Activated CD8-positive, alpha-beta memory T cell treated with anti-CD3 and anti-CD28 coated beads, Interleukin-2, amount 10 ng/mL, durations not matched to agents 7 days and 5 days (primary cell): ENCODE measurements at places on chromosomes 5 and 9. TPM values are rescaled to one million over a fixed set of nuclear protein-coding genes. Genes with fewer than 3 reads are reported as not detected.

GRCh38 chr9:124329206-124329792, 71.5 kb downstream of the NEK6 start:
- no peak for DNase-seq

GRCh38 chr5:139969318-139969717, 73.8 kb downstream of the NRG2 start:
- DNase-seq, result no peak

- DNase-seq, result no peak
Observed at GRCh38 chr5:119473241-119473640, 20.9 kb downstream of the HSD17B4 start.

DNA sequence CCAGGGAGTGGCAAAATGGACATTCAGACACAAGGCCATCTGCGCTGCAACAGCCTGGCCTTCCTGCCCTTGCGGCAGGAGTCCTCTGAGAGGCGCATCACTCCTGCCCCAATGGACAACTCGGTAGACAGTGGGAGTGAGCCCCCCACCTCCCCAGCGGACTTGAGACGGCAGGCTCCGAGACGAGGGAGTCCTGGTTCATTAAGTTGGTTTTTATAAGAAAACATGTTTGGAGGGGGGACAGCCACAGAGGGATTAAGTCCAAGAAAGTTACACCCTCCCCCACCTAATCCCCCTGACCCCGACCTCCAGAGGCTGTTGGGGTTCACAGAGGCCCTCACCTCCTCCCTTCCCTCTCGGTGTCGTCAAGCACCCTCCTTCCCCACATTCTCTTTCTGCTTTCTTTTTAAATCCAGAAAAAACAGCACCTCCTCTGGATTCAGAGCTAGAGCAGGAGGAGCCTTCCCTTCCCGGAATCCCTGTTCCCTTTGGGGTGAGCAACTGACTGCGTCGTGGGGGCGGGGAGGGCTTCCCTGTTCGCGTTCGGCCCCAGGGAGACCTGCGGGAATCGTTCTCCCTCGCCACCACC, 1.8 kb upstream of the EGR1 start:
- no peak for DNase-seq

GRCh38 chr9:88983865-88984542, 7.3 kb upstream of the S1PR3 start:
- DNase-seq, result peak; percentile 19

- no peak for DNase-seq
Observed at GRCh38 chr9:89564346-89564878, 40.4 kb upstream of the GADD45G start.

DNA sequence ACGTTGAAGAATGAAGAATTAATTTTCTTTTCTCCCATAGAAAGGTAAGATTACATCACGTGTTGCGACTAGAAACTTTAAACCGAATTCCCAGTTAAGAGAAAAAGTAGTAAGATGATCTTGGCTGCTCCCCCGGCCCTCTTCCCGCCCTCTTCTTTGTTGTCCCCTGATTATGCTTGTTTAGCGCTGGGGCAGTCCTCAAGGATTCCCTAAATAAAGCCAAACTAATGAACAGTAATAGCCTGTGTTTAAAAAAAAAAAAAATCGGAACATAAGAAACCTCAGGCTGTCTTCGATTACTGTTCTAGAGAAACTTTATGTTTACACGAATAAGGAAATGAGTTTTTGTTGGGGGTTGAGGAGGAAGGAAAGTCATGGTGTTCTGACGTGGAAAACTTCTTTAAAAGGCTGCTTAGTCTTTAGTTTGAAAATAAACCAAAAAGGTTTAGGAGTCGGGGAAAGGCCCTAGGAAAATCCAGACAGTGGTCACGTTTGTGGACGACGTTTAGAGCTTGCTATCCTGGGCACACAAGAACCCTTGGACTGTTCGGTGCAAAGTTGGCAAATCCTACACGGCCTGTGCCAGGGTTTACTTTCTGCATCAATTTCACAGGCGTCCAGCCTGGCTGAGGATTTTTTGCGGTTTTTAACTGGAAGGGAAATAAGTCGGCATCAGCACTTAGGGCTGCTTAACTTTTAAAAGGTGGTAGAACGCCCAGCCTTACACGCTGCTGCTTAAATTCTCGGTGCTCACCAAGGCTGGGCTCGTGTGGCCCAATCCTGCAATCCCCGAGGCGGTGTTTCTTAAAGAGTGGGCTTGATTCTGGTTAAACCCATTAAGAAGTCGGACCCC, 1.1 kb upstream of the MAT2B start:
- DNase-seq, result peak; percentile 61

DNA sequence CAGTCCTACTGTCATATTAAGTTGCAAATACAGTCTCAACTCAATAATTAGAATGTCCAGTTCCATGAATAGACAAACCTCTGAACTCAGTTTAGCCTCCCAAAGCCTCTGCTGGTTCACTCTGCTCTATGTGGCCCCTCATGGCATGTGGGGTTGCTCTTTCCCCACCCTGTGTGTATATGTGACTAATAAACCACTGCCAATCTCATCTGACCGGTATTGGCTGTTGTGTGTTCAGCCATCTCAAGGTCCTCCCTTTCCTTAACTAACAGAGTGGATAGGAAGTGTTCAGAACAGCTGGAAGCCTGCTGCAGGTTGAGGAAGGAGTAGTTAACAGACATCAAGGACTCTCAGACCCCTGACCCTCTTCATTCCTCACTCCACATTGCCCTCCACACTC, 55.3 kb downstream of the IL33 start:
- DNase-seq, result no peak

GRCh38 chr5:139091439-139092156, 106.6 kb downstream of the SIL1 start:
- no peak for DNase-seq

DNA sequence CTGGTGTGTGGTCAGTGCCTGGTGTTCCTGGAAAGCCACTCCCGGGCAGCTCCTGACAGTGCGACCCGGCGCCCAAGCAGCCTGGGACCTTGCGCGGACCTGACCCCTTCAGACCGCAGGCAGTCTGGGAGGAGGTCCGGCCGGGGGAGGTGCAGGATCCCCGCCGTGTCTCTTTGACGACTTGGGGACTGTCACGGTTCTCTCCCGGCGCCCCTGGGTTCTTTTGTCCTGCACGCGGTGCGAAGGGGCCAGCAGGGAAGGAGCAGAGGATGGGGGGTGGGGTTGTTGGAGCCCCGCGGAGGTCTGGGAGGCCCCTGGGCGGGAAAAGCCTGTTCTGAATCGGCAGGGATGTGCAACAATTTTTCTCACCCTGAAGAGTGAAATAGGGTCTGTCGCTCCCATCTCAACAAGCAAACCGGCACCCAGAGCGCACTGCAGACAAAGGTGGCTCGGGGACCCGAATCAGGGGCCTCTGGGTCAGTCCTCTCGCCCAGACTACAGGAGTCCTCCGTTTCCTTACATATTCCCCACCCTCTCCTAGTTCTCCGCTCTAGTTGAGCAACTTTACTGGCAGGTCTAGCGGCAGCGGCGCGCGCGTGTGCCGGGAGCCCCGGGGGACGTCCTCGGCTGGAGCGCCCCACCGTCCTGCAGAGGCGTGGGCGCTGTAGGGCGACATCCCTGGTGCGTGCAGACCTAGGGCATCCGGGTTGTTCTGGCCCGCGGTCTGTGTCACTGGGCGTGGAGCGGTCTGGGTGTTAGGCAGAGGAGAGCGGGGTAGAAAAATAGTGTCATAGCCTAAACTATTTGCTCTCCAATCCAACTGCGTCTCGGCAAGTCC, 1.2 kb downstream of the VCAN start:
- DNase-seq, result peak; percentile 58

DNA sequence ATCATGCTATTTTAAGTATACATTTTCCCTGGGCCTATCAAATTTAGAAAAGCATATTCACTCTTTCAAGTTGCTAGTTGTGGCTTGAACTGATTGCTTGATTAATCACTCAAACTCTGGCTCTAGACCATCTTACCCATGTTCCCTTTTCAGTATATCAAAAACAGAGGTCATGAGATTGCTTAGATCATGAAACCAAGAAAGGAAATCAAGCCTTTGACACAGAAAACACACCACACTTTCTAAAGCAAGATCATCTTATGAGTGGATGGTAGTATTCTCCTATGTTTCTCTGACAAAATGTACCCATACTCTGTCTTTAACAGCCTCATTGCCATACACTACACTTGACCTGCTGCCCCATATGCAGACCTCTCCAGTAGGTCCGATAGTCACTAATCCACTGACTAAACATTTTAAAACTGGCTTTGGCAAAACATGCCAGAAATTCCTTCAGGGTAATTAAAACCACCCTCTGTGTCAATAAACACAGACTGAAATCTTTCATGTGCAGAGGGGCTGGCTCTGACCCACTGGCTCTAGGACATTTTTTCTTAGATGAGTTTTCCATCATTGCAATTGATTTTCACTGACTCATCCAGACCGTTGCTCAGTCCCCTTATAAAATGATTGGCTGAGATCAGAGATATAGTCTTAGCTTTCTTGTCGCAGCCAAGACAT, 18.2 kb downstream of the PPP2R2B start:
- DNase-seq, result no peak

The PCDHAC1 gene
- not detected for total RNA-seq

The FAM78A gene
- total RNA-seq, result 80.0 TPM

The HBEGF gene
- total RNA-seq, result 13.5 TPM

The CYSRT1 gene
- total RNA-seq, result 0.89 TPM
